ENCODE measurements at places on chromosomes 3 and 15. TPM values are rescaled to one million over a fixed set of nuclear protein-coding genes. Genes with fewer than 3 reads are reported as not detected.

TMEM158 gene
- 2.8 TPM for total RNA-seq

GRCh38 chr3:144380849-144381248 is 409.2 kb downstream of the DIPK2A start:
- DNase-seq = no peak

DNA sequence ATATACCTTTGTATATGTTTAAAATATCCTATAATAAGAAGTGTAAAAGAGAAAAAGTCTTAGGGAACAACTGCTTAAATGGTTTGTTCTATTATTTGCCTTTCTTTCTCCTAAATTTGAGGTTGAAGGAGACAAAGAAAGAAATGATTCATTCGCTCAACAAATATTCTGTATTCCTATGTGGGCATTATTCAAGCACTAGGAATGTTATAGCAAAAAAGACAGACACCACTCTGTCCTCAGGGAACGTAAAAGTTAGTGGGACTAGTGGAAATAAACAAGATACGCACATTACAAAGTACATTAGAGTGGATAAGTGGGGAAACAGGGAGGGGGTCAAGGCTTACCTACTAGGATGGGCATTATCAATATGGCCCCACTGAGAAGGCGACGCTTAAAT is 332.2 kb downstream of the LPP start:
- no peak for DNase-seq

- DNase-seq = no peak
Observed at GRCh38 chr3:112639455-112640225, 1.3 kb downstream of the CCDC80 start.

DNA sequence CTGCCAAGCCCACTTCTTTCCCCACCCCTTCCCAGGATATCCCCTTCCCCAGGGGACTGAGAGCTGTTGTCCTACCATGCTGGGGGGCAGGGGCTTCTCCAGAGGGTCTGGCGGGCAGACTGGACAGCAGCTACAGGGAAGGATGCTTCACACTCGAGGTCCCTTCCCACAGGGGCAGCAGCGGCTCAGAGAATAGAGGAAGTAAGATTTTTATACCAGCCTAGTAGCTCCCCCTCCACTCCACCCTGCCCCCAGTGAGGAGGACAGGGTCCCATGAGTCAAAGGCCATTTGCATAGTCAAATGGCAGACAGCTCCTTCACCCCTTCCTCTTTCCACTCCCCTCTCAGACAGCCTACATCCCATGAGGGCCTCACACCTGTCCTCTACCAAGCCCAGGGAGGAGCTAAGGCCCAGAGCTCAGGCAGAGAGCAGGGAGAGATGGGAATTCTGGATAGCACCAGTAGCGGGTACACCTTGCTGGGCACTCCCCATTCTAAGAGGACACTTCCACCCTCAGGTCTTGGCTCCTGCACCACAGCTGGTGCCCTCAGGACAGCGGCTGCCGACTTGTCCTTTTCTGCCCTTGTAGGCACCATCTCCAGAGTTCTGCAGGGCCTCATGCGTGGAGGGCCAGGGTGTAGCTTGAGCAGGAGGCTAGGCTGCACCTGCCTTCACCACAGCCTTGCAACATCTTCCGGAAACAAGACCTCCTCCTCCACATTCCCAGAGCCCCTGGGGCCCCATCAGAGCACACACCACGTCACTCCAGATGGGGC is at the start of gene TLR9:
TSS of gene TLR9 (minus strand) at position 194 of the 777 bp plus-strand sequence. CDS start at position 78, 116 bp downstream.
- no peak for DNase-seq

OR5K2 gene
- not detected for total RNA-seq

- no peak for DNase-seq
Observed at GRCh38 chr3:119207512-119207875, 33.2 kb downstream of the B4GALT4 start.

MUSTN1 gene
- 0.25 TPM for total RNA-seq

GRCh38 chr3:15440891-15441290 is 13.5 kb downstream of the EAF1 start:
- peak; percentile 15 for DNase-seq

ZBED2 gene
- total RNA-seq = under 0.01 TPM

DNA sequence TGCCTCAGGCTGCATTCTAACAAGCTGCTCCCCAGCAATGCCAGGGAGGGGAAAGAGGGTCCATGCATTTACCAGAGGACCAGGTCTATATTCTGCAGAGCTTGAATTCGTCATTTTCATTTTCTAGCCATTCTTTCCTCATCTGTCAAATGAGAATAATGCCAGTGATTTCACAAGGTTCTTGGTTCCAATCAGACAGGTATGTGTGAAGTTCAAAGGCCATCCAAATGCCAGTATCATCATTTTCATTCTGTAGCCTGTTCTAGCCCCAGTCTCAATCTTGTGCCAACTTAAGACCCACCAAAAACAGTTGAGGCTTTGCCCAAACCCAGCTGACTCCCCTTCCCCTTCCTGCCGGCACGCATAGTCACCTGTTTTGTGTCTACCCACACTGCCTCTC is 112.7 kb downstream of the IQSEC1 start:
- no peak for DNase-seq

CLDN18 gene
- not detected for total RNA-seq

DNA sequence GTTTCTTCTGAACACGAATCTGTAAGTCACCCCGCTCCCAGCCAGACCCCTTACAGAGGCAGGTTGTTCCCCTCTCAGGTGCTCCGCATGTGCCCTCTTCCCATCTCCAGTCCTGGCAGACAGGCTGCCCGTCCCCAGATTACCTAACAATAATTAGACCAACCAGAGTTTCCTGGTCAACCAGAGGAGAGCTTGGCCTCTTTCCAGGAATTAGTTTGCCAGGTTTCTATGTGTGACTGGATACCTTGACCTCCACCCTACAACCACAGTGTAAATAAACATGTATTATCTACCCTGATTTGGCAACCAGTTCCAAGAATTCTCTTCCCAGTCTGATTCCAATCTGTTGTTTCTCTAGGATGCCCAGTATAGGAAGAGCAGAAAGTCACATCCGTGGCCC is 178.0 kb upstream of the UMPS start:
- peak; percentile 83 for DNase-seq

LPCAT4 gene
- total RNA-seq = 3.3 TPM

DNA sequence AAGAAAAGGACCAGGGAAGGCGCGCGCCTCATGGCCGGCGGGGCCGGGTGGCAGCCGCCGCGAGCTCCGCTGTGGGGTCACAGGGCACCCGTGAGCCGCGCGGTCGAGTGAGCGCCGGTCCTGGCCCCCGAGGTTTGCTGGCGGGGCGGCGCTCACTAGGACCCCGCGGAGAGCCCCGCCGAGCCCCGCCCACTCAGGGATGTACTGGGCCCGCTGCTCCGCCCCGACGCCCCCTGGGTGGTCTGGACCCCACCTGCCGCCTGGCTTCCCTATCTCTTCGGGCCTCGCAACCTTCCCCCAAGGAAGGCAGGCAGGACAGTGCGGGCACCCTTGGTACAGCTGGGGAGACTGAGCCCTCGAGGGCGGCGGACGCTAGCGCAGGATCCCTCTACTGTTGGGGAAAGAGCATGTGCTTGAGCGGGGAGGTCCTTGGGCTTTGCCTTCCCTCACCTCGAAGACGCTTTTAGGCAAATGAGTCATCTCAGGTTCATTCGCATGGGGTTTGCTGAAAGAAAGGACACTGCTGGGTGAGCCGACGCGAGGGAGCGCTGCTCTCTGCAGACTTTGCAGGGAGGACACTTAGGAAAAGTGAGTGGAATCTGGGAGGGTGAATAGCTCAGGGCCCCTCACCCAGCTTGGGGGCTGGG is at the start of gene CHRNB4:
TSS of gene CHRNB4 (minus strand) at position 109 of the 647 bp plus-strand sequence. CDS start at position 32, 77 bp downstream.
- DNase-seq = no peak

- no peak for DNase-seq
Observed at GRCh38 chr3:180898572-180898971, 13.9 kb upstream of the FXR1 start.

DNA sequence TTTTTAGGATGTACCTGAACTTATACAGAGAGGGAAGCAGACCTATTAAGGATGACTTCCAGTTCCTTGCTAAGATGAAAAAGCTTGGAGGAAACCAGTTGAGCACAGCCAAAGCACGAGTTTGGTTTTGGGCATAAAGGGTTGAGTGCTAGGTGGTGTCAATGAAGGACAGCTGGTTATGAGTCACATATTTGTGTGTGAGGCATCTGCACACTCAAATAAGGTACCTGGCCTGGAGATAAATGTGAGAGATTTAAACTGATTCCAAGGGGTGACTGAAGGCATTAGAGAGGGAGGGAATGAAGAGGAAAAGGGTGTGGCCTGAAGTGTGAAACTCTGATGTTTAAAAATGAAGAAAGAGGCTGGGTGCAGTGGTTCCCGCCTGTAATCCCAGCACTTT is 486.7 kb downstream of the DIPK2A start:
- no peak for DNase-seq

DNA sequence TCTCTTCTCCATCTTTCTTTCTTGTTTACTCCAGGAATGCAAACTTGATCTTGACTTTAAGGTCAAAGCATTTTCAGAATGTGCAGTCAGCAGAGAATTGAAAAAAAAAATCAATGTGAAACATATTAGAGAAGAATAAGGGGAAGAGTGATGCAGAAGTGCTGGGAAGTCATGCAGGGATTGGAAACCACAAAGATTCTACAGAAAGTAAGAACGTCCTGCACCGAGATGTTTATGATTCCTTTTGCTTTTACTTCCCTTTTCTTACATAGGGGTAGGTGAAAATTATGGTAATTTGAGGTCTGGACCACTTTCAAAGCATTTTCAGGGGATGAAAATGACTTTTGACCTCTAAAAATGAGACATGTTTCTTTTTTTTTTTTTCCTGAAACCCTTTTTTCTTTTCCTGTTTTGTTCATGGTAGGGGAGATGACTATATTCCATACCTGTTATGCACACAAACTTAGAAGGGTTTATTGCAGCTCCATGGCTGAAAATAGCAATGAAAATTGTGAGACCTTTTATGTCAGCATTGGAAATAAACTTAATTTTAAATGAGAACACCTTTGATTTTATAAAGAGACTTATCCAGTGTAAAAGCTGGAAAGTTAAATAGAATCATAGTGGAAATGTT is 623.5 kb upstream of the TBL1XR1 start:
- no peak for DNase-seq

DNA sequence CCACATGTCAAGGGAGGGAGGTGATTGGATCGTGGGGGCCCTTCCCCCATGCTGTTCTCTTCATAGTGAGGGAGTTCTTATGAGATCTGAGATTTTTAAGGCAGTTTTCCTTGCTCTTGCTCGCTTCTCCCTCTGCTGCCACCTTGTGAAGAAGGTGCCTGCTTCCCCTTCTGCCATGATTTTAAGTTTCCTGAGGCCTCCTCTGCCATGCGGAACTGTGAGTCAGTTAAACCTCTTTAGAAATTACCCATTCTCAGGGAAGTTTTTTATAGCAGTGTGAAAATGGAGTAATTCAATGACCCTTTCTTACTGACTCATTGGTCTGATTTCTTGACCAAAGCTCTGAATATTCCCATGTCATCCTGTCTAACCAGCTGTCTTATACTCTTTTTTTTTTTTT is 484.4 kb upstream of the TPRG1 start:
- DNase-seq = peak; percentile 30
